Dermis blood vessel endothelial cell (primary cell): ENCODE measurements at places on chromosomes 4 and X. TPM values are rescaled to one million over a fixed set of nuclear protein-coding genes. Genes with fewer than 3 reads are reported as not detected.

MAGEB2 gene
- not detected in 2 replicates for total RNA-seq

GRCh38 chr4:87445964-87446363 lies 23.6 kb downstream of the NUDT9 start:
- DNase-seq, result no peak

DNA sequence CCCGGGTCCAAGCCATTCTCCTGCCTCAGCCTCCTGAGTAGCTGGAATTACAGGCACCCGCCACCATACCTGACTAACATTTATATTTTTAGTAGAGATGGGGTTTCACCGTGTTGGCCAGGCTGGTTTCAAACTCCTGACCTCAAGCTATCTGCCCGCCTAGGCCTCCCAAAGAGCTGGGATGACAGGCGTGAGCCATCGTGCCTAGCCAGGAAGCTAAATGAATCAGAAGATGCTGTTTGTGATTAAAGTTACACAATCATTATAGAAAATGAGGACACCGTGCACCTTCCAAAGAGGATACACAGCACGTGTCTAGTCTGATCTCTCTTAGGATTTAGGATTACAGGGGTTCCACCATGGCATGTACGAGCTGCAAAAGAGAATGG lies 99.6 kb downstream of the DHRSX start:
- no peak for DNase-seq

GRCh38 chrX:136228839-136229207 lies 22.4 kb downstream of the MAP7D3 start:
- DNase-seq, result no peak
